Mesangial cell (primary cell): ENCODE measurements at places on chromosomes 2 and 18. TPM values are rescaled to one million over a fixed set of nuclear protein-coding genes. Genes with fewer than 3 reads are reported as not detected.

RNF152 gene
- total RNA-seq, result 0.98 and 7.5 TPM in 2 replicates

C2orf80 gene
- not detected in 2 replicates for total RNA-seq

IGFBP5 gene
- total RNA-seq, result 141 and 187 TPM in 2 replicates

GPR75 gene
- total RNA-seq, result 0.98 and 1.1 TPM in 2 replicates

PPM1G gene
- 66.2 and 153 TPM in 2 replicates for total RNA-seq
